ENCODE measurements at places on chromosomes 16 and 17.

DNA sequence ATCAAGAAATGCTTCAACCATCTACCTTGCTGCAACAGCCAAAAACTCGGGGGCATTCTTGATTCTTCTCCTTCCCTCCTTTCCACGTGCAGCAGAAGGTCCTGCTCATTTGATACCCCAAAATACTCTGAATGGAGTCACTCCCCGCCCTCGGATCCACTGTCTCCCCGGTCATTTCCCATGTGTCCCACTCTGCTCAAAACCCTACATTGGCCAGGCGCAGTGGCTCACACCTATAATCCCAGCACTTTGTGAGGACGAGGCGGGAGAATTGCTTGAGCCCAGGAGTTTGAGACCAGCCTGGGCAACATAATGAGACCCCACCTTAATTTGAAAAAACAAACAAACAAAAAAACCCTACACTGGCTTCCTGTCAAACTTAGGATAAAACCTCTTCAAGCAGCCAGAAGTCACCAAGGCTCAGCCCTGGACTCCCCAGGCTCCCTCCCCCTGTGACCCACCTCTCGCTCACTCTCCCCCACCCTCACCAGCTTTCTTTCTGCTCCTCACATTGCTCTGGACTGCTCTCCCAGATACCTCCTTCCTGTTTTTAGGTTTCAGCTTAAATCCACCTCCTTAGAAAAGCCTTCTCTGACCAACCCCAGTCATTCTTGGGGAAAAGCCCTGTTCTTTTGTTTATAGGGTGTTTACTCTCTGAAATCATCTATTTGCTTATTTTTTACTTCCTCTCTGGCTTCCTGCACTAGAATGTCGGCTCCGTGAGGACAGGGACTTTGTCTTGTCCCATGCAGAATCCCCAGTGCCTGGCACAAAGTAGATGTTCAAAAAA is 2.8 kb downstream of the SLC13A2 start:
- DNase-seq = no peak

DNA sequence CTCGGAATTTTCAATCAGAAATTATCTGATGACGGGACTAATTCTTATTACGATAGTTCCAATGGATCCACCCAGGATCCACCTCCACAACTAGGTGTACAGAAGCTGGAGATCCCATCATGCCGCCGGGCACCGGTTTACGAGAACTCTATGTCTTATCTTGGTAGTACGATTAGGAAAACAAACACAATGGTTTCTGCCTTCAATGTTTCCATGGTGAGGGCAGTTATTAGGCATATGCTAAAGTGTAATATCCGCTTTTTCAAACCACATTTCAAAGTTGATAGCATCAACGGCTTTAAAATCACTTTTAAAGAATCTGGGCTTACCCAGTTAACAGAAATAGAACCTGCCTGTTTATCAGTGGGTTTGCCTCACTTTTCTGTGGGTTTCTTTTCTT is 705.7 kb downstream of the MAF start:
- DNase-seq = no peak

DNA sequence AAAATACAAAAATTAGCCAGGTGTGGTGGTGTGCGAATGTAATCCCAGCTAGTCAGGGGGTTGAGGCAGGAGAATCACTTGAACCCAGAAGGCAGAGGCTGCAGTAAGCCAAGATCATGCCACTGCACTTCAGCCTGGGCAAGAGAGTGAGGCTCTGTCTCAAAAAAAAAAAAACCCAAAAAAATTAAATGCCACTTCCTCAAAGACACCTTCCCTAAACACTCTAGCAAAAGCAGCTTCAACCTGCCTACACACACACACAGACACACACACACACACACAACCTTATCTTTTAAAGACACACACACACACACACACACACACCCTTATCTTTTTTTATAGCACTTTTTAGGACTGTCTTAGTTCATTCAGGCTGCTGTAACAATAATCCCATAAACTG is 201.7 kb upstream of the PSMD7 start:
- DNase-seq = no peak

DNA sequence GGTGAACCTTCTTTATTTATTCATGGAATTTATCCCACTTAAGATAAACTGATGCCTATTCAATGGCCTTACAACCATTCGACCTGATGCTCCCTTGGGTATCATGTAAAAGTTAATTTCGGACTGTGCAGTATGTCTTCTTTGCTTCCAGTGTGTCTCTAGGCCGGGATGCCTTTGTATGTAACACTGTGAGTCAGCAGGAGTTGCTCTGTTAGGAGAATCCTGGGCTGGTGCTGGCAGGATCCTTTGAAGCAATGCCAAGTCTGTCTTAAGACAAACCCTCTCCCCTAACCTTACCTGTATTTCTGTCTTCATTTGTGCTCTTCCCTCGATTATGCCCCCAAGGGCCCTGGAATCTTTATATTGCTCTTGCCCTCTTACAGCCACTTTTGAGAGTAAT is 37.9 kb upstream of the ABCA8 start:
- DNase-seq = no peak

- DNase-seq = peak; percentile 76
These were observed 792 bp downstream of the SECTM1 start for GRCh38 chr17:82332669-82333278.

DNA sequence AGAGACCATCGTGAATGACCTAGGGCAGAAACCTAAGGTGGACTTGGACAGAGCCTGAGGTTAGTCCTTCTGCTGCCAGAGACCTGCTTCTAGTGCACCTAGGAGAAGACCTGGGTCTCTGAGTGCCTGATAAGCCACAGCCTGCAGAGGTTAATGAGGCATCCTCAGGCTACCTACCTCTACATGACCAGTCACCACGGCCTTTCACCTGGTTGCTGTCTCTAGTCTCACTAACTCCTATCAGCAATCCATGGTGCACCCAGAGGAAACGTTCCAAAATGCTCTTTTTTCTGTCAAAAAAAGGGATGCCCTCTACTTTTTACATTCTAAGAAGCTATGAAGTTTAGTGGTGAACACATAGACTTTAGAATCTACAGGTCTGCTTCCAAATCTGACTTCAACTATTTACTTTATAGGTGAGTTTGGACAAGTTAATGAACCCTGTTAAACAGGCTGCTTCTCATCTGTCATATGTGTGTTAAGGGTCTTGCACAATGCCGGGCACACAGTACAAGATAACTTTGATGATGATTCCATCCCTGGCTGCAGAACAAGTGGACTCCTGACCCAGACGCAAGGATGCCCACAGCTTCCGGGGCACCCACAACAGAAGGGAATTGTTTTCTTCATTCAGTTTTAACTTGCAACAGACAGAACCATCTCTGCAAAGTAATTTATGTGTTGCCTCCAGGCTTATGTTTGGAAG is 469.9 kb upstream of the CDH5 start:
- DNase-seq = no peak

DNA sequence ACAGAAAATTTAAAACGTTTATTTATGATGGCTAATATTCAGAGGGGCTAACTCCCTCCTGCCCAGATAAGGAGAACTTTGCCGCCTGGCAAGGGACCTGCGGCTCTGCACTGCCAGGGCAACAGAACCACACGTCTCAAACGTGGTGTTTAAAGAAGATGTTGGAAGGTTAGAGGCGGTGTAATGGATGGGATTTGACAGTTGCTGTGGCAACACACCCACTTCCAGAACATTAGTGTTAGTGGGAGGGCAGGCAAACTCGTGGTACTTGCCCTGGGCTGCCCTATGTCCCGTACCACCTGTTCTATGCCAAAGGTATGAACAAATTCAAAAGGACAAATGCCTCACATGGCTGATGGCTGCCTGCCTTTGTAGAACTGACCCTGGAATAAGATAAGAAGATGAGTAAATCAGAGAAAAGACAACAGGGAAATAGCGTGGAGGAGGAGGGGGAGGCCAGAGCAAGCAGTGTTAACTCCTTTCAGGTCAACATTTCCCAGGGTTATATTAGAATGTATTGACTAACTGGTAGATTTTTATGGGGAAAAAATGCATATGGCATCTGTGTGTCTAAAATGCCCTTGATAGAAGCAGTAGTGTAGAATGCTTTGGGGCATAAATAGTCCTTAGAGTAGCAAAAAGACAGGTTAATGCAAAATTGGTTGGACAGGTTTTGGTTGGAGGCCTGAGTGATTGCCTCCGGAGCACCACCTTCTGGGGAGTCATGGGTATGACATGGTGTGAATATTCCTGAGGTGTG is 30.8 kb downstream of the HLF start:
- DNase-seq = peak; percentile 71

DNA sequence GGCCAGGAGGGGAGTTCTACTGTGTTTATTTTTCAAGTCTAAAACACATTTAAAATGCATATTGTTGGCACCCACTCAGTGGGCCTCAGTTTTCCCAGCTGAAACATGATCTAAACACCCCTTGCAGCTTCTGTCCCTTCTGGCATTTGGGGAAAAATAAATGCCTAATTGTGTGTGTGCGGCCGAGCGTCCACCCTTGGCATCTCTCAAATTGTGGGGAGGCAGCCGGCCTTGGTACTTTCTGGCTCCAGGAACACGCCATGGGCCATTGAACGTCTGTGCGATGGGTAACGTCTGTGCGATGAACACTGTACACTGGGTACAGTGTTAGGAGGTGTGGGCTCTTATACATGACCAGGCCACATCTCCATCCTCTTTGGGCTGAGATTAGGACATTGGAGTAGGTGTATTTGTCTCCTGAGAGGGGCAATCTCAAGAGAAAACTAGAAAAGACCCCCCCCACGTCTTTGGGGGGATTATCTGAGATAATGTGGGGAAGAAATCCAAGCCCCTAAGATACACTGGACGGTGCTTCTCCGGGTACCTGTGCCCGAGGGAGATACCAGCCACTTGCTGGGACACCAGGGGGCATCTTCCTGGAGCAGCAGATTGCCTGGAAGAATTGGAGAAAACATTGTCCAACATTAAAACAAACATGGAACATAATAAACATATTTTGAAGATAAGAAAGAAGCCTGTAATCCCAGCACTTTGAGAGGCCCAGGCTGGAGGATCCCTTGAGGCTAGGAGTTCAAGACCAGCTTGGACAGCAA is 54.9 kb downstream of the RAB11FIP4 start:
- DNase-seq = no peak

DNA sequence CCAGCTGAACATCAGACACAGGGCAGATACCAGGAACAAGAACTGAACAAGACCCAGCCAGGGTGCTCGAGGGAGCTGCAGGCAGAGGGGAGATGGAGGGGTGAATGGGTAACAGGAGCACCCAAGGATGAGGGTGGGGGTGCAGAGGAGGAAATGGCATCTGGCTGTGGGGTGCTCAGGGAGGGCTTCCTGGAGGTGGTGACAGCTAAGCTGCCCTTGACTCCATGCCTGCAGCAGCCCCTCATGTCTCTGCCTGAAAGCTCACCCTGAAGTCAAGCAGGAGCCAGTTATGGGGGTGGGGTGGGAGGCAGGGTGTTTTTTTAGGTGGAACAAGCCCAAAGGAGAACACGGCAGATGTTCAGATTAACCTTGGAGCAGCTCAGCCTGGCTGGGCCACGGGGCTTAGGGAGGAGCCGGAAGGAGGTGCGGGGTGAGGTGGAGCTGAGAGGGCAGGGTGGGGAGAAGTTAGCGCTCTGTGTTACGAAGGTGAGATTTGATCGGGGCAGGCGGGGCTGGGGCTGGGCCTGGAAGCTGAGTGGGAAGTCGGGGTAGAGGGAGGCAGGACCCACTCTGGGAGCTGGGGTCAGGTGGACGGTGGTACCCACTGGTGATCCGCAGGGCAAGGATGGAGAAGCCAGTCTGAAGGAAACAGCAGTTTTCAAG is 143.0 kb downstream of the ENGASE start:
- no peak for DNase-seq

GRCh38 chr16:67311607-67312488 is 14.7 kb downstream of the KCTD19 start:
- DNase-seq = no peak

DNA sequence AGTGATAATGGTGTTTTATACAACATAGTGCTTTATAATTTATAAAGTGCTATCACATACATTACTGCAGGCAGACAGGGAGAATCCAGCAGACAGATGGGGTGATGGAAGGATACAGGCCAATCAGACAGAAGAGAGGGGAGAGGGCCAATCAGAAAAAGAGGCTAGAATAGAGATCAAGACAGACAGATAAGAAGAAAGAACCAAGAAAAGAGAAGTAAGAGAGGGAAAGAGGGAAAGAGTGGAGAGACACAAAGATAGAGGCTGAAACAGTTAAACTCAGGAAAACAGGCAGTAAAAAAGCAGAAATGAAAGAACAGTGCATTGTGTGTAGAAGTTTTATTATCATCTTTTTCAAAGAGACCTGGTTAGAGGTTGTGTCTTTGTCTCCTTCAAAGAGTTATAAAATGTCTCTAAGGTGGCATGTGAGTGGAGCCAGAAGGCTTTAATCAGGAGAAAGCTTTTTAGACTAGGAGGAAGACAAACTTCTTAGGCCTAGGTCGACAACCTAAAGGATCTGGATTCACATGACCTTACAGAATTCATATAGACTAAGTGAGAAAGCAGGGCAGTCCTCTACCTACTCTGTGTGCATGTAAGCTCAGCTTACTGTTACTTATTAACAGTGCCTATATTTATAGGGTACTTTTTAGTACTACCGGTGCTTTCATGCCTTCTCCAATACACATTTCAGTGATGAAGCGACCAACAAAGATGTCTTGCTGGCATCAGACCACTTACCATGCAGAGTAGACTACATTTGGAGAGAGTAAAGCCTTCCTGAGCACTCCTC is 8.3 kb upstream of the CHD3 start:
- peak; percentile 27 for DNase-seq

- peak; percentile 21 for DNase-seq
These were observed at the start of gene ALOXE3 for GRCh38 chr17:8117980-8118768. Gene ALOXE3, minus strand, starts transcription at chr17:8118514. Its CDS starts 524 bp downstream, at chr17:8117990.

DNA sequence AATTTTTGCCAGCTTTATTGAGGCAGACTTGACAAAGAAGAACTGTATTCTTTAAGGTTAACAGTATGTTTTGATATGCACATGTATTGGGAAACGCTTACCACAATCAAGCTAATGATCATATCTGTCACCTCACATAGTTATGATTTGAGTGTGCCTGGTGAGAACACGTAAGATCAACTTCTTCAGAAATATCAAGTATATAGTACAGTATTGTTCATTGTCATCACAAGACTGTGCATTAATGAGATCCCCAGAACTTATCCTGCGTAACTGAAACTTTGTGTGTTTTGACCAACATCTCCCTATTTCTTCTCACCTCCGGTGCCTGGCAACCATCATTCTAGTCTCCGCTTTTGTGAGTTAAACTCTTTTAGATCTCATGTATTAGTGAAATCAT is 756.4 kb upstream of the EEF2KMT start:
- no peak for DNase-seq

GRCh38 chr16:11114366-11115164 is 141.4 kb downstream of the SOCS1 start:
- DNase-seq = no peak

GRCh38 chr16:82187829-82188228 is 17.8 kb upstream of the MPHOSPH6 start:
- DNase-seq = no peak
